ENCODE measurements at places on chromosomes 1 and 21.
A peak's percentile ranks its signal among the peaks of the same experiment; 100 is the strongest.

DNA sequence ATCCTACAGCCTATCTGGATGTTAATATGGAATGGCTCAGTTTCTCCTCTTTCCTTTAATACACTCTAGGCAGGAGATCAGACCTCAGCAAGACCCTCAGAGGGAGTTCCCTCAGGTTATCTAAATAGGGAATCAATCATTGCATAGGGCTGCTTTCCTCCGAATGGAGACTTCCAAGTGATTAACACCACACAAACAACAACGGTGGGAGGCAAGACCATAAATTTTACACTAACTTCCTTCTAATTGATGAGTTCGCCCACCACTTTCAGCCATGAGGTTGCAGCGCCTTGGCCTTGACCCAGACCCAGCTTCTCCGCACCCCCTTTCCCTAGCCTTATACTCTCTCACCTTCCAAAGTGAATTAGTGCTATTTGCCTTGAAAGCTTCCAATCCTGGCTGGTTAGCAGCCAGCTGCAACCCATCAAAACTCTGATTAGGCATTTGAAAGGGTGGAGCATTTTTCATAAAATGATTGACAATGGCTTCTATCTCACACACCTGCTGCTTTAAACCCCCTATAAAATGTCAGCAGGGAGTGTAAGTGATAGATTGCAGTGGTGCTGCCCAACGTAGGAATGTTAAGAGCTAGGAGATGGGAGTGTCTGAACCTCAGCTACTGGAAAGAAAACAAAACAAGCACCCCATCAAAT, 534.9 kb upstream of the USP24 start:
- DNase-seq: no peak

- no peak for DNase-seq
Measured at GRCh38 chr1:16183765-16184556, 28.1 kb upstream of the EPHA2 start.

- DNase-seq: no peak
Measured at GRCh38 chr1:206714331-206715058, 29.8 kb downstream of the MAPKAPK2 start.

DNA sequence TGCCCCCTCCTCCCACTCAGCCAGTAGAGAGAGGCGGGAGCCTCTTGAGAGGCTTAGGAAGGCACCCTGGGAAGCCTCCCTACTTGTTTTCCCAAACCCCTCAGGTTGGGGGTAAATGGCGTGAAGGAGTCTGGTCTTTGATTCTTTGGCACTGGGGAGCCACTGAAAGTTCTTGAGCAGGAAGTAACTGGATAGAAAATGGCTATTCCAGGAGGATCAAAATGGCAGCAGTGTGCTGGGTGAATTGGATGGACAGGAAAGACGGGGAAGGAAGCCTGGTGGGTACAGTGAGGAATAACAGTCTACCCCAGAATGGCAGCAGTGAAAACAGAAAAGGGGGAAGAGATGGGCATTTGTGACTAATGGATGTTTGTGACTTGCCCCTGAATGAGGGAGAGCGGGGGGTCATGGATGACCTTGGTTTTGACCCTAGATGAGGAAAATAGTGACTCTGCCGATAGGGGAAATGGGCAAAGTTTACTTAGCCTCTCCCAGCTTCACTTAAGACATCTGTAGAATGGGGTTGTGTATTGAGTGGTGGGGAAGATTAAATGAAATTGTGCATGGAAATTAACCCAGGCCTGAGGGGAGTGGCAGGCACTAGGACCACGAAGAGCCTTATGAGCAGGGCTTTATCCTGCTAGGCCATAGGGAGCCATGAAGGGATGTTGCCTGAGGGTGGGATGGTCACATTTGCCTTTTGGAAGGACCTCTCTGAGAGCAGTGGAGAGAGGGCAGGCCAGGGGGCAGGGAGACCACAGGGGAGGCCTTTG, 32.7 kb downstream of the TMEM51 start:
- DNase-seq: no peak

DNA sequence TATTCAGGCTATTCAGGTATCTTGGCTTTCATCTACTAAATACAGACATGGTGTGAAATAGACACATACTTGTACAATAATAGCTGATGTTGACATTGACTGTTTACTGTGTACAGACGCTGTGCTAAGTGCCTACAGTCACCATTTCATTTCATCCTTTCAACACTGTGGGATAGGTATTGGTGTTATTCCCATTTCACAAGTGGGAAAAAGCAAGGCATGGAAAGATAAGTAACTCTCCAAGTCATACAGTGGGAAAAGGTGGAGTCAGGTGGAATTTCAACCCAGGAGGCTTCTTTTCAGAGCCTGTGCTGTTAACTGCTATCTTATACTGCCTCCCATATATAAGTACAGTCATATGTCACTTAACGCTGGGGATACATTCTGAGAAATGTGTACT, 49.6 kb upstream of the ATP1A1 start:
- DNase-seq: no peak

GRCh38 chr21:44925378-44925755, 4.7 kb upstream of the ITGB2 start:
- no peak for DNase-seq

DNA sequence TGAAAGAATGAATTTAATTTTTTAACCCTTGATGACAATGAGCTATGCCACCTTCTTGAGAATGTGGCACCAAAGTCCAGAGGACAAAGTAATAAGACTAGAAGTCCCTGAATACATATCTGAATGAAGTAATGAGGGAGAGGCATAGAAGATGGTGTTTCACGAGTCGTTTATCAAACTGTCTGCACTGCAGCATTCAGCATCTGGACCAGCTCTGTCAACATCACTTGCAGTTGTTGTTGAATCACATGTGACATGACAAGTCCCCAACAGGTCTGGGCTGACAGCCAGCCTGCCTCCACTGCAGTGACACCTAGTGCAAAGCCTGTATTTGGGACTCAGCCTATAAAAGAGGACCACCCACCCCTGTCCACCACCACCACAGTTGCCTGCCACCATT, 17.3 kb upstream of the GALNT2 start:
- DNase-seq: no peak

DNA sequence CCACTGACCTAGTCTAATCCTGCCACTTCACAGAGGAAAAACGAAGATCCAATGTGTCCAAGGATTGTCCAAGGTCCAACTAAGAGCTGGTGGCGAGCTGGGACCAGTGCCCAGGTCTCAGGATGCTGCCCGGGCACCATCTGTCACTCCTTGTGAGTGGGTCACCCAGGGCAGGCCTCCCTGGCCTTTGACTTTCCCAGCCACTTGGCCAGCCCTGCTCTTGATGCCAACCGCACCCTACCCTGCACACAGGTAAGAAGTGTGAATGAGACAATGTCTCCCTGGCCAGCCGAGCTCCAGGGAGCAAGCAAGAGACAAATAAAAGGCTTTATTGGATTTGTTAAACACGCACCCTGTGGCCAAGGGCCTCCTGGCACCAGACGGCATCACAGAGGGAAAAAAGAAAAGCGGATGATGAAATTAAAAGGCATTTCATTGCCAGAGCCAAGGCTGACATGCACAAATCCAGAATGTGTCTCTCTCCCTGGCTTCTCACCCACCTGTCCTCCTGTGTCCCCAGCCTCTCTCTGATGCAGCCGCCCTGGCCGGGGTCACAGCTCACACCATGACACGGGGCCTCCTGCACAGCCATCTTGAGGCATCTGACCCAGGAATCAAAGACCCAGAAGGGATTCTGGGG, 72.8 kb downstream of the CAMK2N1 start:
- DNase-seq: no peak

DNA sequence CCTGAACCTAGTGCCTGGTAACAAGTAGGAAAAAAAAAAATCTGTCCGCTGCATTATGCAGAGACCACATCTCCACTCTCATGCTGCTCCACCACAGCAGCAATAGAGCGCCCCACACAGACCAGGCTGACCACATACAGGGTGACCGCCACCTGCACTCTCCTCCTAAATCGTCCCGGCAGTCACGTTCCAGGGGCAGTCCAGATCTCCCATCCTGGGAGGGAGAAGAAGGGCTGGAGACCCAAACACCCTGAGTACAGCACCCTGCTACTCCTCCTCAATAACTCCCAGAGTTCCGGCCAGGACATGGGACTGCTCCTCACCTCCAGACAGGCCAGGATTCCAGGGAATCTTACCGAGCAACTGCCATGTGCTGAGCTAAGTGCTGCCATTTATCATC, 15.3 kb downstream of the URB1 start:
- no peak for DNase-seq

DNA sequence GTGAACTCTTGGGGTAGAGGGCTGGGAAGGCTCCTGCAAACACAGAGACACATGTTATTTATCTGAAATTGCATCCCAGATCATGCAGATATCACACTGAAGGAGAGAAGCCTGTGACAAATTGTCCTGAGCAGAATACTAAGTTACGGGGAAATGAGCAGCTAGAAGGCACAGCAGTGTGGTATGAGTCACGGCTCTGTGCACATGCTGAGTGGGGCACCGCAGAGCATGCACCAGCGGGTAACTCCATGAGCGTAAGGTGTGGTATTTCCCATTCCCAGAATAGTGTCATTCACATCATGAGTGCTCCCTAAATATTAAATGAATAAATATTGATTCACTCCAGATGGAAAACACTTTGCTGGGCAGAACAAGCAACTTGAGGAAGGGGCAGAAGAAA, 21.3 kb upstream of the FCRL2 start:
- DNase-seq: no peak

- DNase-seq: no peak
Measured at GRCh38 chr21:42993051-42993712, 18.8 kb downstream of the PKNOX1 start.

DNA sequence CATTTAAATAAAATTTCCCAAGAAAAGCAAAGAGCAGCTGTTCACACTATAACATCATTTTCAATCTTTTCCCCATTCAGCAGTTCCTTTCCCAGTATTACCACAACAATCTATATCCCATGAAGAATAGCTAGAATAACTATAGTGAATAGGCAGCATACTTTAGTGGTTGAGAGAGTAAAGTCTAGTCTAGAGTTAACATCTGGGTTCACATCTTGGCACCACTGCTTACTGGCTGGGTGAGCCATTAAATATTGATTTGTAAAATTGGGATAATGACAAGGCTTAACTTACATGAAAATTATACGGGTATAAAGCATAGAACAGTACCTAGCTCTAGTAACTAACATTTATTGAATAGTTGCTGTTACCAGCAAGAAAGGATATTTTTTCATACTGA, 14.4 kb downstream of the S100PBP start:
- no peak for DNase-seq

DNA sequence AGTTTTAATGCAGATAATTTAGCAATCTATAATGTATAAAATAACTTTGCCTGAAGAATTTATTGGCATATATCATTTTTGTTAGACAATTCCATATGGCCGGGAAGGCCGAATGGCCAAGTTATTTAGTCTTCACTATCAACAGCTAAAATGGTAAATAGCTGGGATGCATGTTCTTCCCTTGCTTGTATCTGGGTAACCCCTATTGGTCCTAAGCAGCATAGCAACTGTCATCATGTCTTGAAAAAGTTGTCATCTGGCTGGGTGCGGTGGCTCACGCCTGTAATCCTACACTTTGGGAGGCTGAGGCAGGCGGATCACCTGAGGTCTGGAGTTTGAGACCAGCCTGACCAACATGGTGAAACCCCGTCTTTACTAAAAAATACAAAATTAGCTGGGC, 340.0 kb upstream of the DPYD start:
- no peak for DNase-seq

GRCh38 chr1:240284656-240285414, 193.2 kb downstream of the FMN2 start:
- DNase-seq: peak; percentile 26

DNA sequence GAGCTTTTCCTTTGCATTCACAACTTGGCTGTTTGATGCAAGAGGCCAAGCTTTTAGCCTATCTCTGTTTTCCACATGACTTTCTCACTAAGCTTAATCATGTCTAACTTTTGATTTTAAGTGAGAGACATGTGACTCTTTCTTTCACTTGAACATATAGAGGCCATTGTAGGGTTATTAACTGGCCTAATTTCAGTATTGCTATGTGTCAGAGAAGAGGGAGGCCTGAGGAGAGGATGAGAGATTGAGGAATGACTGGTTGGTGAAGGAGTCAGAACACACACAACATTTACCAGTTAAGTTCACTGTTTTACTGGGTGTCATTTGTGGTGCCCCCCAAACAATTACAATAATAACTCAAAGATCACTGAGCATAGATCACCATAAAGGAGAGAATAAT, 193.5 kb downstream of the CYYR1 start:
- no peak for DNase-seq

DNA sequence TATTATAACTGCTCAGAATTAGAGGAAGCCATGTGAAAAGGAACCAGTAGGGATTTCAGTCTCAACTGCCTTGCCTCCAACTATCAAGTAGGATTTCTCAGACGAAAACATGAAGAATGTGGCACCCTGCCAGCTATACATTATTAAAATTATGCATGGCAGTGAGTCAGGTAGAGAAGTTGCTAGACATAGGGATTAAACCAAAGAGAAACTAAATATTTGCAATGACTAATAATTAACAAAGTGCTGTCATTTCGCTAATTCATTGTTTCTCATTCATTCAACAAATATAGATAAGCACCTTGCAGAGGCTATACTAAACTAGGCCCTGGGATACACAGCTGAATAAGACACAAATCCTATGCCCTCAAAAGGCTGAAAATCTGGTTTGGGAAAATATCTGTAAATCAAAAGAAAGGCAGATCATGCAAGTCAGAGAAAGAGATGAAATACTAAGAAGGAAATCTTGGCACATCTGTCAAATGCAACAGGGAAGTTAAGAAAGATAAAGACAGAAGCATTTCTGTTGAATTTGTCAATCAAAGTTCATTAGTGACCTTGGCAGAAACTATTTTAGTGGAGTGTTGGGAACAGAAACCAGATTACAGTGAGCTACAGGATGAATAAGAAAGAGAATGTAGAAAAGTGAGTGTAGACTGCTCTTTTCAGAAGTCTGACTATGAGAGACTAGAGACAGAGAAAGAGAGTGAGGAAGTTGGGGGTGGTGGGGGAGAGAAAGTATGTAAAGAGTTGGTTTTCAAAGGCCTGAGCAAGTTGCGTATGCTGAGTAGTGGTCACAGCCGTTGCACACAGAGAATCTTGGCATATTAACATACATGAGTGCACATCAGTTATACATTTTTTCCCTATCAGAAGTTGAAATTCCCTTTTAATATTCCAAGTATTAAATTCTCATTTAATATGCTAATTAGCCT, 14.7 kb upstream of the NBPF11 start:
- DNase-seq: peak; percentile 13

DNA sequence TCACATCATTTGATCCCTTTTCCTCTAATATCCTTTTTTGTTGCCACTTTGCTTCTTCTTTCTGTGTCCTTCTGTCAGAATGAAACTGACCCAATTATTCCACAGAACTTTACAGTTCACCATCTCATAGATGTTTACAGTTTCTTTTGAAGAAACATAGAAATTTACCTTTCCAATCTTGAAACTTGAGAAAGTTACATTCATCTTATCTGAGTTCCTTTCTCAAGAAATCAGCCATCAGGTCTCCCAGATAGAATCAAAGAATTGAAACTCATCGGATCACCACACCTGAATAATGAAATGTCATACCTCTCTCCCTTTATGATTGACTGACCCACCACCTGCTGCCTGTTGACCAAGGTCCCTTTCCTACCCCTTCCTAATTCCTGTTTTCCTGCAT, 23.7 kb downstream of the CBR1 start:
- no peak for DNase-seq

- peak; percentile 84 for DNase-seq
Measured at GRCh38 chr1:46223472-46223943, 20.4 kb downstream of the LURAP1 start.
